ENCODE measurements at places on chromosomes 3 and 15. TPM values are rescaled to one million over a fixed set of nuclear protein-coding genes. Genes with fewer than 3 reads are reported as not detected.

GRCh38 chr3:177721864-177722785, 524.8 kb upstream of the TBL1XR1 start:
- no peak for DNase-seq

GRCh38 chr3:177579419-177579818, 382.1 kb upstream of the TBL1XR1 start:
- no peak for DNase-seq

DNA sequence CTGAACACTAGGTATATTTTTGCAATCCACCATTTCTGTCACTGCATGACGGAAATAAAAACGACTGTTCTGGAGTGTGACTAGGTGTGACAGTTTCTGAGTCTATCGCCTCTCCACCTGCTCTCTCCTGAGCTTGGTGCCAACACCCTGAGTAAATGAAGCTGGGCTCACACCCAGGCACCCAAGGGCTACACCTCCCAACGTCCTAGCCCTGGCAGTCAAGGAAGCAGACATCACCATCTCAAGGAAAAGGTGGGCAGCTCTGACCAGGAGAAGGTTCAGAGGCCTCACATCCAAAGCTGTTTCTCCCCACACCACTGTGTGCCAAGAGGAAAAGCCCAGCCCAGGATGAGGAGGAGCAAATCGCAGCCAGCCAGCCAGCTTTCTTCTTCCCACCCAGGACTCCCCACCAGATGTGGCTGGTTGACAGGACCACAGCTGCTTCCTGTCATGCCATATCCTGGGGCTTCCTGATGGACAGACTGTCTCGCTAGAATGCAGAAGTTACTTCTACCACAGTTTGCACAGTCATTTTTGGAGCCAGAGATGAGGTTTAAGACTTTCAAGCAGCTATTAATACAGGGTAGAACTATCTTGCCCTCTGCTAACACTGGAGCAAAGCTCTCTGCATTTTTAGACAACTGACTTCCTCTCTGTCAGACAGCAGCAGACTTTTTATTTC, 3.3 kb downstream of the SCAMP2 start:
- DNase-seq, result peak; percentile 71

GRCh38 chr15:41897363-41897799, 3.5 kb upstream of the SPTBN5 start:
- DNase-seq, result peak; percentile 3

DNA sequence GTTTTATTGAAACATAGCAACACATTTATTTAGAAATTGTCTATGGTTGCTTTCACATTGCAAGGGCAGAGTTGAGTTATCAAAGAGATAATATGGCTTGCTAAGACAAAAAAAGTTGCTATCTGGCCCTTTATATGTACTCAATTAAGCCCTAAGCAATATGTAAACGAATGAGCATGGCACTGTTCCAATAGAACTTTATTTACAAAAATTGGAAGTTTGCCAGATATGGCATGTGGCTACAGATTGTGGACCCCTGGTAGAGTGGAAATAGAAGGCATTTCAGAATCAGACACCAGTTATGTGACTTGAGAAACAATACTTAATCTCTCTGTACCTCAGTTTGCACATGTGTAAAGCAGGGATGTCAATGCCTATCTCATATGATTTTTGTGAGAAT, 515.6 kb upstream of the SGO1 start:
- DNase-seq, result no peak

GRCh38 chr15:68204361-68204760, 771 bp downstream of the CALML4 start:
- DNase-seq, result no peak

- peak; percentile 61 for DNase-seq
Measured at GRCh38 chr3:184549796-184550577, 11.6 kb upstream of the EPHB3 start.

DNA sequence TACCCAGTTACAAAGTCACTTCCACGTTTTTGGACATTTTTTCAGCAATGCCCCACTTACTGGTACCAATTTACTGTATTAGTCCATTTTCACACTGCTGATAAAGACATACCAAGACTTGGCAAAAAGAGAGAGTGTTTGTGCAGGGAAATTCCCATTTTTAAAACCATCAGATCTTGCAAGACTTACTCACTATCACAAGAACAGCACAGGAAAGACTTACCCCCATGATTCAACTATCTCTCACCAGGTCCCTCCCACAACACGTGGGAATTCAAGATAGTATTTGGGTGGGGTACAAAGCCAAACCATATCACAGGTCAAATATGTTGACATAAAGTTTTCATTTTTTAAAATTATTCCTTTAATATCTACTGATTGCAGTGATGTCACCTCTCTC, 16.2 kb upstream of the ABI3BP start:
- no peak for DNase-seq

- no peak for DNase-seq
Measured at GRCh38 chr3:129827765-129828164, 65.7 kb downstream of the TMCC1 start.

DNA sequence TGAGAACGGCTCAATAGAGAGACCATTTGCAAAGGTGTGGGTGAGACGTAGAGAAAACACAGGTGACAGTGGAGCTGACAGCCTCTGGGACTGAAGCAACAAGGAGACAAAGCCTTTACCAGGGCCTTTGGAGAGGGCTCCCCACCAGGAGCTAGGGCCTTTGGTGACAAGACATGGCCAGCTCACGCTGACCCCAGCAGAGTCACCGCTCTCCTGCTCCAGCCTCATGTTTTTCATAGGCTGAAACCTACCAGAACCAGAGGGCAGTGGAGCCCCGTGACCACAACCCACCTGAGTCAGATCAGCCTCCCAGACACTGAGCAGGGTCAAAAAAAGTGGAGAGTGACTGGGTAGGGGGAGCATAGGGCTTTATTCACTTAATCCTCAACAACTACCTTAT, 214.7 kb downstream of the SHQ1 start:
- no peak for DNase-seq

DNA sequence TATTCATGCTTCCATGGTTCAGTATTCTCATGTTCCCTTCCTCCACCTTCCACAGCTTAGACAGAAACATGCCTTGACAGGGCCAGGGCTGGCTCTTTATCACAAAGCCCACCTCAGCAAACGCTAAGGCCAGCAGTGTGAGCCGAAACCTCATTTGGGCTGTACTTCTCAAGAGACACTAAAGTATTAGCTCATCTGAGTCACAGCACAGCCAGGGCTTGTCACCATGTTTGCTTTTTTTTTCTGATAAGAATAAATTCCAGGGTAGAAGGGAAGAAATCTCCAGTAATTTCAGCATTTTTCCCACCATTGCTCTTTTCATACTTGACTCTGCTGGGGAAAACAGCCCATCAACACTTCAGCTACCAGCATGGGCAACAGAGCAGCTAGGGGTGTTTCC, 95.4 kb downstream of the MYLK start:
- no peak for DNase-seq

DNA sequence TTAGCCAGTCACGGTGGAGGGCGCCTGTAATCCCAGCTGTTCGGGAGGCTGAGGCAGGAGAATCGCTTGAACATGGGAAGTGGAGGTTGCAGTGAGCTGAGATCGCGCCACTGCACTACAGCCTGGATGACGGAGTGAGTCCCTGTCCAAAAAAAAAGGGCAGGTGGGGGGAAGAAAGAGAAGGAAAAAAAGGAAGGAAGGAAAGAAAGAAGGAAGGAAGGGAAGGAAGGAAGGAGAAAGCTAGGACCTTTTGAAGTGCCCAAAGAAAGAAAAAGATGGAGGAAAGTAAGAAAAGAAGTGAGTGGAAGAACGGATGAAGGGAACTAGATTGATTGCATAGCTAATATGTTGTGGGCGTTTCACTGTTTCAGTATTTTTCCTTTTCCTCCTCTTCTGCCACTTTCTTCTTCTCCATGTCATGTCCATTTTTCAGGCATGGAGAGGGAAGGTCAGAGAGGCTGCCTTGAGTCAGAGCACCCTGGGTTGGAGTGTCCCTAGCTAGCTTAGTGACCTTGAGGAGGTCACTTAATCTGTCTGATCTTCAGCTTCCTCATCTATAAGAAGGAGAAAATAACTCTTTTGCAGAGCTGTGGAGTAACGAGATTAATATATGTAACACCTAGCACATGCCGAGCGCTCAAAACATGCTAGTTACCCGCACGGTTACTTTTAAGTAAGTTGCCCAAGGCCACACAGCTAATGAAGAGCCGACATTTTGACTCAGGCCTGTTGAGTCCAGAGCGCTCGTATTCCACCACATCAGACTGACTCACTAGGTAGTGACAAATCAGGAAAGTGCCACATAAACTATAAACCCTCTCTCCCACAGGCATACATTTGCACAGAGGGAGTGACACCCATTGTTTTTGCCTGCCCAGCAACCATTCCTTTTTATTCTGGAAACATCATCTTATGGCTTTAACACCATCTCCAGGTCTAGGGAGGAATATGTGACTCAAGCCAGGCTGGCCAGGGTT, 42.2 kb downstream of the BHLHE40 start:
- DNase-seq, result no peak

Gene TUSC7
- polyA plus RNA-seq, result not detected

Gene TMOD3
- polyA plus RNA-seq, result 31.4 TPM

Gene TARS3
- 10.0 TPM for polyA plus RNA-seq

Gene SCN5A
- polyA plus RNA-seq, result 69.0 TPM

Gene CHST2
- 2.0 TPM for polyA plus RNA-seq

Gene ITGA11
- polyA plus RNA-seq, result 11.6 TPM

Gene PAK6
- 13.0 TPM for polyA plus RNA-seq

Gene ACTRT3
- 1.1 TPM for polyA plus RNA-seq

All from right cardiac atrium (tissue), 5 donors.